CD4-positive, alpha-beta T cell treated with Interleukin-10 for 1 hour (primary cell): ENCODE measurements at places on chromosomes 2 and 18.

- no peak for DNase-seq
These were observed 10.0 kb downstream of the ZNF24 start for GRCh38 chr18:35334212-35334611.

- DNase-seq = no peak
These were observed 15.9 kb upstream of the GREB1 start for GRCh38 chr2:11517906-11518305.

GRCh38 chr2:96195410-96196066, 13.1 kb downstream of the STARD7 start:
- no peak for DNase-seq

GRCh38 chr2:33436083-33436482, 40.4 kb upstream of the RASGRP3 start:
- no peak for DNase-seq

GRCh38 chr2:211281430-211282073, 725.2 kb downstream of the CPS1 start:
- DNase-seq = no peak

DNA sequence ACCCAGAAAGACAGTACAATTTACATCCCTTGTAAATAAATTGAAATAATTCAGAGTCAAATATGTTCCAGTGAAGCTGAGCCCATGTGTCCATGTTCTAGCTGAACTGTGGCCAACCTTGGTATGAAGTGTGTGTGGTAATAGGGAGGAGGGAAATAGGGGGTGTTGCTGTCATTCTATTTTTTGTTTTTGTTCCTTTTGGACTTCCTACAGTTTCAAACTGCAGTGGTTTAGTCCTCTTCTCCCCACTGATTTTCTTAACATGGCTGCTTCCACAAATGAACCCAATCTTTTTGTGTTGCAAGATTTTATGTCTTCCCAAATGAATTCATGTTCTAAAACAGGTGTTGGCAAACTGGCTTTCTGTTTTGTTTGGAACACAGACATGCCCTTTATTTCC, 156.9 kb downstream of the CCBE1 start:
- DNase-seq = no peak

GRCh38 chr2:241561832-241562231, 3.3 kb downstream of the BOK start:
- DNase-seq = no peak

DNA sequence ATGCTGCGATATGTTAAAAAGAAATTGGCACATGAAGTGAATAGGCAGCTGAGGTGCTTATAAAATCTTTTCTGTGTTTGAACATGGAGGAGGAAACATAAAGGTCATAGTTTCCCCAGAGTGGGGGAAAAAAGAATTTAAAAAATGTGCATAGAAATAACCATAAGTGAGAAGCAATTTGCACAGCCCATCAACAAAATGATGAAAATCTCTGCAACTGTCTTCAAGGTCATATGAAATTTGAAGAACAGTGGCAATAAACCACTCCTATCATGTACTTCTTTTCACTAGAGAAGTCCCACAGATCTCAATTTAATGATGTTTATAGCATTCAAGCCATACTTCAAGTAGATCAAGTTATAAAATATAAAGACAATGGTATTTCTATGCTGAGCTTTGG, 46.7 kb upstream of the ZNF804A start:
- no peak for DNase-seq

DNA sequence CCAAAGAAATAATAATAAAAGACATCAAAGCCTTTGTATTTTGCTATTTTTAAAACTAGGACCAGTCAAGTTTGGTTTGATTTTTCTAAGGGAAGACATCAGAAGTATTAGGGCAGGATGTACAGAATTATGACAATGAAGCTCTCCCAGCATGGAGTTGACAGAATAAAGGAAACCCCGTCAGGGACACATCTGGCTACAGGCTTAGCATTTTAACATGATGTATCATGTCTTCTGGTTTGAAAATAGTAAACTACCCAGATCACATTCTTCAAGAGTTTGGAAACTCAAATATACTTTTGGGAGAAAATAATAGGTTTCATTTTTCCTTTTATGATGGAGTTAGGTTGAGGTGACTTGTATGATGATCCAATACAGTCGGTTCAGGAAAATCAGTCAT, 552.0 kb upstream of the CDH2 start:
- DNase-seq = no peak

DNA sequence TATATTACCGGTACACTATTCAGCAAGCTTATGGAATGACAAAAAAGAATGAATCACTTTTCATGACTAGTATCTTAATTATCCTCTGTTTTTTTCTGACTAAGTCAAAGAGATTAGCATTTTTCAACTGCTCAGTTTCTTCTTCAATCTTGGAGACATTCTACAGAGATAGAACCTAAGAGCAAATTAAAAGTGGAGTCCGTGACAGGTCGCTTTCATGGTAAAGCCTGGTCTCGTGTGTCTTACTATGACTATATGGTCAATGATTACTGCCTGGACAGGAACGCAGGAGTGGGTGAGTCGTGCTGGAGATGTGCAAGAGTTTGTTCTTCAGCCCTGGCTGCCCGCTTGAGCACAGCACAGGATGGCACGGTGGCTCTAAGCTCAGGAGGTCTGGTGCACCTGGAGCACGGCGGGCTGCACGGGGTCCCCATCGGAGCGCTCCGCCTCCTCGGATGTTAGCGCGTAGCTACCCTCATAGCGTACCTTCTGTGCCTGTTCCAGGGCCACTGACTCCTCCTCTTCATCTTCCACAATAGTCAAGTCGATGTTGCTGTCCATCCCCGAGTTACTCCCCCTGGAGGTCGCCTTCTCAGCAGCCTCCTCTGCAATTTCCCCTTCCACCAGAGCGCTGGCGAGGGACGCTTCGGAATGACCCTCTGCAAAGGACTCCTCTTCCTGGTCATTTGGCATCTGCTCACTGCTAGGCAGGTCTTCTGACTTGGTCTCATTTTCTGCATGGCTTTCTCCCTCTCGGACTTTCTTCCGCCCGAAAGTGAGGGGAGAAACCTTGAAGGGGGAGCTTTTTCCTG, 11.1 kb downstream of the CAVIN2 start:
- no peak for DNase-seq

GRCh38 chr18:55634545-55634944, 46.6 kb upstream of the TCF4 start:
- DNase-seq = no peak
